ENCODE measurements at places on chromosomes 6 and 20.
A peak's percentile ranks its signal among the peaks of the same experiment; 100 is the strongest.

- DNase-seq: no peak
These were observed 871.1 kb upstream of the GJE1 start for GRCh38 chr6:141261672-141262060.

GRCh38 chr6:138647006-138647405 lies 126.6 kb upstream of the CCDC28A start:
- DNase-seq: no peak

DNA sequence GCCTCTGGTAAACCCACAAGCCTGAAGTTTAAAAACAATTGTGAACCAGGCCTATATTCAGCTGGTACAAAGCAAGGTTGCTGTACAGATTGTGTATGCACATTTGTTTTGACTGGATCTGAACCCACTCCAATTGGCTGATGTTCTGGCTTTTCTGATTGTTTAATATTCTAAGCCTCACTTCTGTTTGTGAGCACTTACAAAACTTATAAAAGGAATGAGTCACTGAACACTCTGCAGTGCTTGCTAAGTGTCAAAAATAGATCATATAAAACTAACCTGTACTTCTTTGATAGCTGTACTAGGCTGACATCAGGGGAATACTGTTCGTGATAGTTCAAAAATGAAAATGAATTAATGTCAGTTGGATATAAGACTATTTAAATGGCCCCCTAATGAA lies 12.1 kb downstream of the COL21A1 start:
- no peak for DNase-seq

DNA sequence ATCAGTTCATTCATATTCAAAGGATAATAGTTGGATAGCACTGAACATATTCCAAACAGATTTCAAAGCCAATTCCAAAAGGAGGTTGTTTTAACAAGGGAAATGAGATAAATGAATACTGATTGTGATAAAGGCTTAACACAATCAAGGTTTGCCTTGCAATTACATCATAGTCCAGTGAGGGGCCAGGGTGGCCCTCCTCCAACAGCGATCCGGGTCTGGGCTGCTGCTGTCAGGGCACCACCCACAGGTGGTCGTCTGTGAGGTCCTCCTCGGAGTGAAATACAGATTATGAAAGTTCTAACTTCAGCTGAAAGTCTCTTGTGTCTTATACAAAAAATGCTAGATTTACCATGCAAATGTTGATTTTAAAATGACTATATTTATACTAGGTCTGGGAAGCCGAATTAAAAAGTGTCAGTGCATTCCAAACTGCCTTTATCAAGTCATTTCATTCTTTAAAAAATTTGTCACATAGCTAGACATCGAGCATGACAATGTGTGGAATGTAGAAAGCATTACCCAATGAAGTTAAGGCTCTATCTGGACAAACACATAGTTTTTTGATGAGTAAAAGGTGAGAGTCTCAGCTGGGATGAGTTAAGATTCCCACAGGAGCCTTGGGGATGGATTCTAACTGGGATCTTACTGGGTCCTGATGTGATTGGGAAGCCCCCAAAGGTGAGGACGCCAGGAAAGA lies 65.9 kb upstream of the SLC22A23 start:
- no peak for DNase-seq

DNA sequence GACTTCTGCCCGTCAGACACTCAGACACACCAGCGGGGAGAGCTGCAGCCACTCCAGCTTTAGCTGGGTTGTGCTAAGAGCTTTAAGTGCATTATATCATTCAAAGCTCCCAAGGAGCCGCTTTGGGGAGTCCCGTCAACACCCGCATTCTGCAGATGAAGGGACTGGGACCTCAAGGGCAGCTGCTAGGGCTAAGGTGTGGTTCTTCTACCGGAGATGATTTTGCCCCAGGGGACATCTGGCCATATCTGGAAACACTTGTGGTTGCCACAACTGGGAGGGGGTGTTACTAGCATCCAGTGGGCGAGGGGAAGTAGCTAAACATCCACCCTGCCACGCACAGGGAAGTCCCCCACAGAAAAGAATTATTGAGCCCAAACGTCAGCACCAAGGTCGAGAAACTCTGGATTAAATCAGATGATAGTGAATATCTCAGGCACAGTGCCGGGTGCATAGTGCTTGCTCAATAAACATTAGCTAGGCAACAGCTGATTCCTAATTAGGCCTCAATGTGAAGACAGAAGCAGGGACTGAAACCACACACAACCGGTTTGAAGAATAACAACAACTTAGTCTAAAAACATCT lies 29.6 kb downstream of the PMEPA1 start:
- peak; percentile 31 for DNase-seq

- no peak for DNase-seq
These were observed 37.8 kb downstream of the EIF2S2 start for GRCh38 chr20:34074101-34074760.

- no peak for DNase-seq
These were observed 2.4 kb upstream of the BLCAP start for GRCh38 chr20:37529968-37530600.

DNA sequence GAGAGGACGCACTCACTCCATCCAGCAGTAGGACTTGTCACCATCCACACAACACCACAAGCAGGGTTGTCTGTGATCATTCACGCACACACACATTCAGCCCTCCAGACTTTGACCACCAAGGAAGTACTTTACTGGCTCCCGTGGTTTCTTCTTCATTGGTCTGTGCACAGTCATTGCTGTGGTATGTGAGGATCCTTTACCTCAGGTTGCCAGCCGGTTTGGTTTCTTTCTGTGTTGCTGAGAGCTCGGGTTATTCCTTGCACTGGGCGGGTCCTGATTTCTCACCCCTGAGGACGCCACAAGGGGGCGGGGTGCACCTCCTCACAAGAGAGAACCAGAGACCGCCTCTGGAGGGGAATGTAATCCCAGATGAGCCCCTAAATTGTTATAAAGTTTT lies 11.2 kb downstream of the SLC35A1 start:
- DNase-seq: peak; percentile 4

- DNase-seq: no peak
These were observed 22.1 kb downstream of the BMP5 start for GRCh38 chr6:55853008-55854001.

DNA sequence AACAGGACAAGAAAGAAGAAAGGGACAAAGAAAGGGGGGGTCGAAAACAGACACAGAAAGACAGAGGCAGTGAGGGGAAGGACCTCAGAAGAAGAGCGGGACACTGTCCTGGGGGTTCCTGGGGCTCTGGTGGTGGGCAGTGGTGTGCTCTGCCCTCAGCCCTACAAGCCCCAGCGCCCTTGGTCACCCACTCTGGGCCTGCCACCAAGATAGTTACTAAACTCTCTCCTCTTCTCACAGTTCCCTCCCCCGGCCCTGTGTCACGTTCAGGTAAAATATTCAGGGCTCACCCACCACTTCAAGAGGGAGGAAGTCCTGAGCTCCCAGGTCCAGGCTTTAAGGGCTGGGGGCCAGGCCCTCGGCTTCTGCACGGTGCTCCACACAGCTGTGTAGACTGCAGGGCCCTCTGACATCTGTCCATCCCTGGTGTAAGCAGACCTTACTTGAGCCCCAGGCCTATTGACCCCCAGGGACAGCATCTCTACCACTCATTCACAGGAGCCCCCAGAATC lies 87.4 kb downstream of the MRPL14 start:
- no peak for DNase-seq

DNA sequence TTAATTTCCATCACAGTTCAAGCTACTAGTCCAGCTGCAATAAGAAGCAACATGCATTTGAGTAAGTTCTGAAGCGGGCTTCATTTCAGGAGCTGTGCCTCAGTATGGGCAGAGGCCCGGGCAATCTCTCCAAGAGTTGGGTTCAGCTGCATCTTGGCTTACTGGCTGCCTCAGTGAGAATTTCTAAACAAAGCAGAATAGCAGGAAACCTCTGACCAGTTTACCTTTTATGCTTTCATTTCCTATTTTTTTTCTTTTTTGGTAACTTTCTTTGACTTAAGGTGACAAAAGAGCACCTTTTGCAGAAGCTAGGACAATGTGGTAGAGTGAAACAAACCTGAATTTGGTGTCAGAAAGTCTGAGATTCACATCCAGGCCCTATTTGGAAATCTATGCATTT lies 51.0 kb upstream of the FBXO30 start:
- DNase-seq: no peak

DNA sequence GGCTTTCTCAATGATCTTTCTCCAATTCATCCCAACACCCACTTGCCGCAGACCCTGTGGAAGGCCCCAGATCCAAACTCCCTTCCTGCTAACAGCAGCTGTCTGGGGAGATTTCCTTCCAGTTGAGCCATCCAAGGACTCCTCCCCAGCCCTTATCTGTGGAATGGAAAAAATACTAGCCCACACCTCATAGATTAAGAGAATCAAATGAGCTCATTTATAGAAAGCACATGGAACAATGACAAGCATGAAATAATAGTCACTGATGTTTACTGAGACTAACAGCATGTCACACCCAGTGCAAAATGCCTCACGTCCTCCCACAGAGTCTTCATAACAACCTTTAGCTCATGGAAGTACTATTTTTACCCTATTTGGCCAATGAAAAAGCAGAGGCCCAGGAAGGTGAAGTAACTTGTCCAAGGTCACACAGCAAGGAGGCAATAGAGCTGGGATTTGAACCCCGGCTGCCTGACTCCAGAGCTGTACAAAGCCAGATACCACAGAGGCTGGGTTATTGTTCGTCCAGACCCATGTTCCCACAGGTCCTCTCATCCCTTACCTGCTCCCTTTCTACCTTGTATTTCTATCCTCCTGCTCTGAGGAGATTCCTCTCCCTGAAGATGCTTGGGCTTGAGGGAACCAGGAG lies 23.4 kb upstream of the PTGIS start:
- DNase-seq: no peak

- DNase-seq: no peak
These were observed 52.2 kb downstream of the MYH7B start for GRCh38 chr20:35007891-35008290.

- no peak for DNase-seq
These were observed 21.7 kb upstream of the SMIM26 start for GRCh38 chr20:18545566-18545965.

- DNase-seq: no peak
These were observed 15.3 kb downstream of the HCK start for GRCh38 chr20:32067234-32067821.

GRCh38 chr6:147905711-147906110 lies 397.2 kb downstream of the SAMD5 start:
- no peak for DNase-seq

DNA sequence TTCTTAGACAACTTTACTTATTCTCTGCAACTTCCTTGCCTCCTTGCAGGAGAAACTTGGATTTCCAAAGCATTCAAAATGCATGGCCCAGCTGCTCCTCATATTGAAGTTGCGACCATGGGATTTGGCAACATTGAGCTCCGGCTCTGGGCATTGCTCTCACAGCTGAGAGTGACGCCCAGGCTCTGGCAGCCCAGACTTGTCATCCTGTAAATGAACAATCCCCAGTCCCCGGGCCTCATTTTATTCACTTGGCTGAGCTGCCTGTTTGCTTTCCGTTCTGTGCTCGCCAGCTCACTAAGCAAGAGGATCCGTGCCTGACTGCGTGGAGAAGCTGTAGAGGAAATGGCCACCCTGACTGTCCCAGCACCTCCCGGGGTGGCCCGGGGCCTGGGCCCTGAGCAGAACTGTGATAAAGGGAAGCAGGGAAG lies 119.5 kb upstream of the CD93 start:
- DNase-seq: no peak

GRCh38 chr20:51461306-51461705 lies 81.2 kb downstream of the NFATC2 start:
- DNase-seq: no peak

DNA sequence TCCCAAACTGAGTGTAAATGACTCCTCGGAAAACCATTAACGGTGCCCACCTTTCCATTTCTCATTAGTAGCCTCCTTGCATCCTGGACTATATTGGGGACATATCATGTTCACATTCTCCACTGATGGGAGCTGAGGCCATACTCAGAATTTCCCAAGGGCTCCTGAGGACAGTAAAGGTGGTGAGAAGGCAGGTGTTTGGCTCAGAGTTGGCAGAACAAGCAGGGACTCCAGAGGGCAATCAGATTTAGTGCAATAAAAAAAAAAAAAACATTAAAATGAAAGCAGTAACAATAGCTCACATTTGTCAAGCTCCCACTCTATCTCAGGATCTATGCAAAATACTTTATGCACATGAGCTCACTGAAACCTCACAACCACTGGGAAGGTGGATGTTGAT lies 401.4 kb downstream of the MAFB start:
- no peak for DNase-seq

DNA sequence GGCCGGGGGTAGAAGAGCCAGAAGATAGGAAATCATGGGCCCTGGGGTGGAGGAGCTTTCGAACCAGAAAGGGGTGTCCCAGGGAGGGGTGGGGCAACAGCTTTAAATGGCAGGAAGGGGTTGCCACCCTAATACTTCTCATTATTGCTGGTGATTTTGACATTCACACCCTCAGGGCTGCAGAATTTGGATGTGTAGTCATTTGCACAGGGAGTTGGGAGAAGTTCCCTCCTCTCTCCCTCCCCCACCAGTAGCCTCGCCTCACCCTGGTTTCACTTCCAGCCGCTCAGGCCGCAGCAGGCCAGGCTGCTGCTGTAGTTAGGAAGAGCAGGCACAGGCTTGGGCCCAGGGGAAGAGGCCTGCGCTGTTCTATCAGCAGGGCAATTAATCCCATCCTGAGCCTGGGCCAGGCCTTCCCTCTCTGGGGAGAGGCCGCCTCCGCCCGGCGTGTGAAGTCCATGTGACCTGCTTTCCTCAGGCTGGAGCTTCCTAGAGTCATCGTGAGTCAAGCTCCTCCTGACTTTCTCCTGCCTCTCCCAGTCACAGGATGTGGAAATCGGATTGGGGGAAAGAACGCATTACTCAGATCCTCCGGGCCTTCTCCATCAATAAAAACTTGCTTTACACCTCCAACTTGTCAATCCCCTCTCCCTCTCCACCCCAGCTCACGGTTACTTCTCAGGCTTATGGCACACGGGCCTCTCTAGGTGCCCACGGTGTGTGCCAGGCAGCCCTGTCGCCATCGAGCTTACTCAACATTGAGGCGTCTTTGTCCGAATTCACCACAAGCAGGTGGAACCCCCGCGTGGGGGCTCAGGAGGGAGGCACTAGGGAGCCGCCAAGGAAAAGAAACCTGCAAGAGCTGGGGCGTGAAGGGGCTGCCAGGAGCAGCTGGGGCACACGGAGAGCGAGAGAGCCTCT lies 7.8 kb downstream of the ADTRP start:
- no peak for DNase-seq

- DNase-seq: no peak
These were observed 23.5 kb upstream of the SMIM29 start for GRCh38 chr6:34272013-34272926.

GRCh38 chr20:35604449-35604747 lies 11.2 kb upstream of the SPAG4 start:
- DNase-seq: no peak

- no peak for DNase-seq
These were observed 21.6 kb upstream of the FUT9 start for GRCh38 chr6:95994151-95994550.
